ENCODE measurements at places on chromosomes 6 and 20.

GRCh38 chr6:125117818-125118217 lies 35.8 kb upstream of the TPD52L1 start:
- no peak for DNase-seq

DNA sequence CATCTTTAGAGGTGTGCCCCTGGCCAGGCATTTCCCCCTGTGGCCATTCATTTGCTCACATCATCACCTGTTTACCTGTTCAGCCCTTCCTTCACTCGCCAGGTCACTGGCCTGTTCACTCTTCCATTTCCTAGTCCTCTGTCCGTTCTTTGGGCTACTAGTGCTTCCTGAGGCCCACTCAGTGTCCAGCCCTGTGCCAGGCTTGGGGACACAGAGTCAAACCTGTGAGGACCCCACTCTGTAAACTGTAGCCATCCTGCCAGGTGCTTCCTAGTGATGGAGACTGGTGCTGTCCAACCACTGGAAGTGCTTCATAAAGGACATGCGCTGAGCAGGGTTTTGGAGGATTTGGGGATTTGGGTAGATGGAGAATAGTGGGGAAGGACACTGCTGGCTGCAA lies 3.5 kb downstream of the DLGAP4 start:
- no peak for DNase-seq

- DNase-seq: no peak
These were observed 53.0 kb downstream of the ALDH8A1 start for GRCh38 chr6:134896910-134897309.

GRCh38 chr20:24977336-24977735 lies 15.2 kb downstream of the APMAP start:
- no peak for DNase-seq

DNA sequence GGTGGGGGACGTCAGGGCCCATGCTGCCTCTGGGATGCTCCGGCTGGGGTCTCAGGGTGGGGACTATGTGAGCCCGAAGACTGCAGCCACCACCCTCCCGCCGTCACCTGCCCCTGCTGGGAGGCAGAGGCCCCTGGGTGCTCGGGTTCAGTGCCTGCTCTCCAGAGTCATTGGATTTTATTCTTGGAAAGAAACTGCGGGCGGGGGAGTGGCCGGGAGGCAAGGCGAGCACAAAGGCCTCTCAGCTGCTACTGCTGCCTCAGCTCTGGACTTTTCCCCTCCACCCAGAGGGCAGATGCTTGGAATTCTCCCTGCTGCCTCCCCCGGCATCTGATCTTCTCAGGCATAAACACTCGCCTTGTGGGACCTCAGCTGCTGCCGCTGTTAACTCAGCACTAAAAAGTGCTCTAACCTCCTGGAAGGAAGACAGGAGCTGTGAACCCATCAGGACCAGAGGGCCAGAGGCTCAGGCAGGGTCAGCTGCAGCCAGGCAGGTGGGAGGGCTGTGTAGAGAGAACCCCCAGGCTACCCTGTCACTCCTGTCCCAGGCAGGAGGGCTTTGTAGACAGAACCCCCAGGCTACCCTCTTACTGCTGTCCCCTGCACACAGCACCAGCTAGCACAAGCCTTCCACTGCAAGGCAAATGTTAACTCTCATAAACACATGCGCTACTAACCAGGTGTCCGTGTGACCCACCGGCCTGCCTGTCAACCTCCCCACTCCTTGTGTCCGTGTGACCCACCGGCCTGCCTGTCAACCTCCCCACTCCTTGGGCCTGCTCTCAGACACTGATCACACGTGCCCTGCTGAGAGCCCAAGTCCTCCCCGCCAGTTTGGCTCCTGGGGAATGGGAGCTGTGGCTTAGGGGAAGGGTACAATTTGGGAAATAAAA lies 9.4 kb upstream of the FRMD1 start:
- DNase-seq: peak; percentile 51

GRCh38 chr6:138550346-138550767 lies 51.1 kb upstream of the NHSL1 start:
- DNase-seq: no peak

DNA sequence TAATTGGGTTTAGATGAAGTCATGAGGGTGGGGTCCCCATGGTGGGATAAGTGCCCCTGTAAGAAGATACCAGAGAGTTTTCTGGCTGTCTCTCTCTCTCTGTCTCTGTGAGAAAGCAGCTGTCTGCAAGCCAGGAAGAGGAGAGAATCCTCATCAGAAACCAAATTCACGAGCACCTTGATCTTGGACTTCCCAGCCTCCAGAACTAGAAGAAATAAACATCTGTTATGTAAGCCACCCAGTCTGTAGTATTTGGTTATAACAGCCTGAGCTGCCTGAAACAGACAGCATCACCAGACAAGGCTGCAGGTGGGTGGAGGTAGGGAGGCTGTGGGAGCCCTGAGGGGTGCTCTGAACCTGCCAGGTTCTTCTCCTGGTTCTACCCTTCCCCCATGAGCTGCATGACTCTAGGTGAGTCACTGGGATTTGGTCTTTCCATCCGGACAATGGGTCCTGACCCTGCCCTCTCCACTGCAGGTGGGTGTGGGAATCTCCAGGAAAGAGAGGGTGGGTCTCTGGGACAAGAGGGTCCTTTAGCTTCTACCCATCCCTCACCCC lies 34.3 kb upstream of the VEGFA start:
- no peak for DNase-seq

DNA sequence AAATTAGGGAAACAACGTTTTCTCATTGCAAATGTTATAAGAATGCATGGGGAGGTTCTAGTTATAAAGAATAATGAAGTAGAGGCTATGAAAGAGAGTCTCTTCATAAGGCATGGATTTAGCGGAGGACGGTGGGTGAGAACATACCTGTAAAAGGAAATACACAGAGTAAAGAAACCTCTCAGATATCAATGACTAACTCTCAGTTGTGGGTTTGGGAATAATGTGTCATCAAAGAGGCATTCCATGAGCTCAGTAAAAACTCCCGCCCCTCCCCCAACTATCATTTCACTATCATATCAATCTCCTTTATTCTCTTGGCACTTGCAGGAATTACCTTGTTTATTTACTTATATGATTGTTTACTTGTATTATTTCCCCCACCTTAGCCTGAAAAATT lies 695.4 kb downstream of the PTPRT start:
- no peak for DNase-seq

GRCh38 chr6:25536781-25537180 lies 115.2 kb upstream of the SCGN start:
- no peak for DNase-seq

DNA sequence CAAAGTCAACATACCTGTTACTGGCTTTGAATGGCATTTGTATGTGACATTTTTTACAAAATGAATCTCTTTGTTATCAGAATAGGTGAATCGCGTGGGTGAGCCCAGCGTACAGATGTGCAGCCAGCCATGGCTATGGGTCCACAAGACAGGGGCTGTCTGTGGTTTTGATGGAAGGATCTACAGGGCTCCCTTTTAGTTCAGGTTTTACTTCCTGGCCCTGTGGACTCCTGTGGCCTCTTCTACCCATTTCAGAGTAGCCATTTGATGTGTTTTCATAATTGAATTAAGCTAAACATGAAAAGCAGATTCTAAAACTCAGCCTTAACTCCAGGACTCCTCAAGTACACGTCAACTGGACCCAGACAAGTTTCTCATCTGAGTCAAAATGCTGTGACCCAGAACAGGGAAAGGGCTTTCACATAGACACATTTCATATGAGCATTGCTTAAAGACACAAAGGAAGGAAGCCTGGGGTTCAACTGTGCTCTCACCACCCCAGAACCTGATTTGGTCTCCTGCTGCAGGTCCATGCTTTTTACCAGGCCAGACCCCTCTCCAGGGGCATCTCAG lies 105.3 kb upstream of the NAA20 start:
- DNase-seq: no peak

DNA sequence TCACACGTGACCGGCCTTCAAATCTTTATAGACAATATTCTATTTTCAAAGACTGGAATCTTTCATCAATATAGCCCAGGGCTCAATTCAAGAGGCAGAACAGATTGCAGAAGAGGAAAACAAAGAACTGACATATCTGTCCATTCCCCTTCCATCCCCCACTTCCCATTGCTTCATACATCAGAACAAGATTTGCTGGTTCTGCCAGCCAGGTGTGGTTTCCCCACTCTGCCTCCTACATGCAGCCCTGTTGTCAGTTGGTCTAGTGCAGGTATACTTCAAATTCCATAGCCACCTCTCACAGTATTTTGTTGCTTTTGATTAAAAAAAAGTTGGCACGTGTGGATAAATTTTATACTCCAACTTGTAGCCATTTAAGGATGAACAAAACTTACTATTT lies 174.9 kb downstream of the CD109 start:
- no peak for DNase-seq

Data from WTC11 (cell line).